ENCODE measurements at places on chromosomes 2 and 18.

- no peak for DNase-seq
These were observed 38.0 kb downstream of the ADNP2 start for GRCh38 chr18:80147037-80147417.

GRCh38 chr2:88838165-88838635 is 146.7 kb downstream of the RPIA start:
- DNase-seq: no peak

- no peak for DNase-seq
These were observed 199.1 kb downstream of the PRKCE start for GRCh38 chr2:45850558-45850957.

DNA sequence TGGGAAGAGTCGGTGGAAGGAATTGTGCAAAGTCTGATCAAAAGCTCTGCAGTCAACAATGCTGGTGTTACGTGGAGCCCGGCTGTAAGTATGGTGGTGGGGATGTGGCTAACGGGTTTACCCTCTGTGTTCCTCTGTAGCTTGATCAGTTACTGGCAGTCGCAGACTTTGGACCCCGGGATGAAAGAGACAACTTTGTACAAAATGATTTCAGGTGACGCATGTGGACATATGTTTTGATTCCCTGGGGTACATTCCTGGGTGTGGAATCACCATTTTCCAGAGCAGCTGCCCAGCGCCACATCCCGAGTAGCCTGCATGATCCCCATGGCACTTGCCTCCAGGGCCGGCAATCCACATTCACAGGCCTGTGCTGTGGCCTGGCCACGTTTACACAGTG is 9.8 kb downstream of the RBFA start:
- DNase-seq: no peak

- peak; percentile 5 for DNase-seq
These were observed at the start of gene DRC1 for GRCh38 chr2:26401739-26402541. DRC1 (plus strand) TSS chr2:26401920; CDS start chr2:26401990, 70 bp downstream.
